NCI-H446 (cell line): ENCODE measurements at places on chromosomes 2 and 18.

- DNase-seq = no peak
These were observed 25.6 kb downstream of the HADHB start for GRCh38 chr2:26270373-26270772.

- DNase-seq = no peak
These were observed 60.6 kb upstream of the CUL3 start for GRCh38 chr2:224645722-224646121.

DNA sequence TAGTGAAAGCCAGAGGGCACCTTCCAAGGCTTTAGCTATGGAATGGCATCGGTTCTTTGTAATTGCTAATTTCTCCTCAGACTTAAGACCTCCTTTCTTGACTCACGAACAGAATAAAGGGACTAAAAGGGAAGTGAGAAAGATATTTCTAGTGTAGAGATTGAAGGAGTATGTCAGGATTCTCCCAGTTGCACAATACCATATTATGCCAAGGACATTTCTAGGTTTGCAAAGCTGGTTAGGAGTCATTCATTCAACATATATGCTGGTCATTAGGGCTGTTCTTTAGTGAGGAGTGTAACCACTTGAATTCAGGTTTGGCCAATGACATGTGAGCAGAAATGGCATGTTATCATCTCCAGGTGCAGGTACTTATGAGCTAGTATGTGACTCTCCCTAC lies 7.4 kb downstream of the REEP1 start:
- no peak for DNase-seq

GRCh38 chr2:61233581-61233980 lies 71.6 kb downstream of the C2orf74 start:
- DNase-seq = no peak

DNA sequence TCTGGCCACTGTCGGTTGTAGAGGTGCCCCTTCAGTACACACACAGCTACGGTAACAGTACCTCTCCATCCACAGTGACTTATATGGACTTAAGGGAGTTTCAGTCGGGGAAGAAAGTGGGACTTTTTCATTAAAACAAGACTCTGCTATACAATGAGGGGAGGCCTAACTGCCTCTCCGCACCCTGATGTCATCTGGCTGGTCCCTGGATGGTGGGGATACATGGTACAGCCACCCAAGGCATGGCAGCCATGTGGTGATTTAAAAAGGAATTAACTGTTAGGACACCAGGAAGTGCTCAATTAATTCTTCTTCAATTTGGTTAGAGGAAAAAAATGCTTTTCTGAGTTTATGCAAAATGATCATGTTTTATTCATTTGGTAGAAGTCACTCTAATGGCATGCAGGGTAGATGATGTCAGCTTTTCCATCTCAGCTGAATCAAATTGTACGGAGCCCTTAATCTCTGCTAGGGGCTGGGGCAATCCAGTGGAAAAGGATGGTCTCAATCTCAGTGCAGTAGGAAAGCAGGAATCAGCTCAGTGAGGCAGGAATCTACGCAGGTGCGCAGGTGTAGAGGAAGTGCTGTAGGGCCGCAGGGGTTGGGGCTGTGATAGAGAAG lies 243.9 kb downstream of the PRKCE start:
- no peak for DNase-seq

DNA sequence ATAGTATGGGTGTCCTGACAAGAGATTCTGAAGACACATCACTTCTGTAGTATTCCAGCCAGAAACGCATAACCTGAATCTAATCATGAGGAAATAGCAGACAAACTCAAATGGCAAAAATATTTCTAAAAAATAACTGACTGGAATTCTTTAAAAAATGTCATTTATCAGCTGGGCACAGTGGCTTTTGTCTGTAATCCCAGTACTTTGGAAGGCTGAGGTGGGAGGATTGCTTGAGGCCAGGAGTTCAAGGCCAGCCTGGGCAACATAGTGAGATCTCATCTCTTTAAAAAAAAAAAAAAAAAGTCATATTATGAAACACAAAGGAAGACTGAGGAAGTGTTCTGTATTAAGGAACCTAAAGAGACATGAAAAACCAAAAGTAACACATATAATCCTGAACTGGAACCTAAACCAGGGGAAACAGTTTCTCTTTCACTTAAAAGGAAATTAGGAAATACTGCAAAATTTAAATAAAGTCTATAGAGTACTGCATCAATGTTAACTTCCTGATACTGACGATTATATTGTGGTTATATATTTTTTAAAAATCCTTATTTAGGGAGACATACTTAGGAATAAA lies 29.9 kb downstream of the SESTD1 start:
- DNase-seq = no peak

DNA sequence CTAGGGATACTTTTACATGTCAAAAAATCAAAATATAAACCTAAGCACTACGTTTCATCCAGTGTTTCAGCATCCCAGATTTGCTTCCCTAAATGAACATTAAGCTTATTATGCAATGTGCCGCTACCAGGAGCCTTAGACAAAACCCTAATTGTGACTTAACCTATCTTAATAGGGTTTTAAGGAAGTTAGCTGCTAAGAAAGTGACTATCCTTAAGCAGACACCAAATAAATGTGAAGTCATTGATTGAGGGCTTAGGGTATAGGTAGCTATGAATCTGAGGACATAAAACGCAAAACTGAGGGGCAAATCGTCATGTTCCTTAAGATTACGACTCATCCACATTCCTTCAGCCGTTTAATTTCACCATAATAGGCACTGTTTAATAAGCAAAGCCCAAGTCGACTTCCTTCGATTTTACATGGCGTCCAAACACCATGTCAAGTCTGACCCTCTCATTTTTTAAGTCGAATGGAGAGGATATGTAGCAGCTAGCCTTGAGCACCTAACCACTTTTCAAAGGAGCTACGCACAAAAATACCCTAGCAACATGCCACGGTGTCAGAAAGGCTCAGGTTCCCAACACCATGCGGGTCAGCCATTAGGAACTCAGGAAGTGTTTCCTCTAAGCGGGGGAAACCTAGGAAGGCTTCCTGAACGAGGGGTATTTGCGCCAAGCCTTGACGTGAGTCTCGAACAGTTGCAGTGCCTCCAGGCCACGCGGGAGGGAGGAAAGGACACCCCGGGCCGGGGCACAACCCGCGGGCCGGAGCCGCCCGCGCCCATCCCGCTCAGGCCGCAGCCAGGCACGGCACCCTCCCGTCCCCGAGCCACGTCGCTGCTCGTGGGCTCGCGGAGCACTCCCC lies 1.0 kb downstream of the HDLBP start:
- DNase-seq = no peak

DNA sequence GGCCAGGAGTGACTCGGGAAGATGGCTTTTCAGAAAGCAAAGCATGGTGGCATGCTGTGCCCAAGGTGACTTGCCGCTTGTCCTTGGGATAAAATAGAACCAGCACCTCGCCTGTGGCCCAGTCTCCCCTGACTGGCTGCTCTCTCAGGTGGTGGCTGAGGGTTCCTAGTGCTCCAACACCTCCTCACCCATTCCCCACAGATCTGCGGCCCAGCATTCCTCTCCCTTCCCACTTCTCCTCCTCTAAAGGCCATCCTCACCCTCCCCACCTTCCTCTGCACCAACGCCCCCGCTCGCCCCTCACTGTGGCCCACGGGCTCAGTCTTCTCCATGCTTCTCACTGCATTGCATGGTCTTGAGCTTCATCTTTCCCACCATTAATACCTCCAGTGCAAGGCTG lies 132.4 kb downstream of the PXDN start:
- no peak for DNase-seq

GRCh38 chr2:62467100-62467474 lies 38.9 kb downstream of the TMEM17 start:
- DNase-seq = no peak

GRCh38 chr2:44063033-44063432 lies 67.2 kb upstream of the LRPPRC start:
- DNase-seq = no peak

GRCh38 chr2:26034637-26034992 lies 731 bp downstream of the RAB10 start:
- DNase-seq = no peak

DNA sequence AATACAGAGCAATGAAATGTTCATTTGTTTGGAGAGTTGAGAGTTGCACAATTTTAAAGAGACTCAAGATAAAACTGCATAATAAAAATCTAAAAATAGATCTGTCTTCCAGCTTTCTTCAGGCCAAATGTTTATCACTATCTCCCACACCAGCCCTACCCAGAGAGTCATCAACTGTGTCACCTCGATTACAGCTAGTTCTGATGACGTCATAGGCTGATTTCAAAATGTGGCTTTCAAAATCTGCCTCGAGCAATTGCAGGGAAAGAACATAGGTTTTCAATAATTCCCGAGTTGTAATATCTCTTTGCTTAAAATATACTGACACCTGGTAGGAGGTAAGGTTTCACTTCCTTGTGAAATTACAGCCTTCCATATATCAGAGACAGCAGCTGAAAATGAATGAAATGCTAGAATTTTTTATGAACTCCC lies 677.6 kb upstream of the ID2 start:
- DNase-seq = no peak

DNA sequence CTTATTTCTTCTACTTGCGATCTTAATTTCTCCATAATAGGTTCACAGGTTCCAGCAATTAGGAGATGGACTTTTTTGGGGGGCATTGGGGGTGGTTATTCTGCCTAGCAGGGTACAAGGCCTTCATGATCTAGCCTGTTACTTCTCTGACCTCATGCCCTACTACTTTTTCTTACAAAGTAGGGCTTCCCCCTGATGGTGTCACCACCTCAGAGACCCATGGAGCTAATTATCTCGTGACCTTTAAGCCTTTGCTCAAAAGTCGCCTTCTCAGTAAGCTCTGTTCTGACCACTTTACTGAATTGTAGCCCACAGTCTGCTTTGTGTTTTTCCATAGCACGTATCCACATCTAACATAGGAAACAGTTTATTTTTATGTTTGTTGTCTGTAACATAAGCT lies 458.0 kb downstream of the PARD3B start:
- DNase-seq = no peak

GRCh38 chr2:30705711-30706533 lies 101.3 kb downstream of the CAPN13 start:
- DNase-seq = no peak

- DNase-seq = no peak
These were observed 620.2 kb upstream of the NETO1 start for GRCh38 chr18:73487966-73488365.

- DNase-seq = no peak
These were observed 200.7 kb downstream of the SOCS6 start for GRCh38 chr18:70489571-70489970.

DNA sequence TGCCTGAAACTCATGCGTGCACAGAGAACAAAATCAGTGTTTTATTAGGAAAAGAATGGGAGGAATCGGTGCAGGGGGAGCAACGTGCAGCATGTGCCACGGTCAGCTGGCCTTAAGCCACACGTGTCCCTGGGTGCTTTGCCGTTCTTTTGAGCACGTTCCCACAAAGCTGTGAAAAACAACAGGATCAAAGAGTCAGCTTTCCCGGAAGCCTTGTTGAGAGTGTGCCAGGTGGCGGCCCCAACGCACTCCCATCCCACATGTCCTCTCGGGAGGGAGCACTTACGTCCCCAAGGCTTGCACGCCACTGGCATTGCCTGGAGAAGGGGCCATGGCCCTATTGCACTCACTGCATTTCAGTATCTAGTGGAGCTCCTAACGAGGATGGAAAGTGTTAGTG lies 511.2 kb downstream of the EIPR1 start:
- DNase-seq = no peak

- no peak for DNase-seq
These were observed 46.9 kb downstream of the CABYR start for GRCh38 chr18:24185805-24186204.

- no peak for DNase-seq
These were observed 157.9 kb downstream of the ASB1 start for GRCh38 chr2:238584617-238585016.

DNA sequence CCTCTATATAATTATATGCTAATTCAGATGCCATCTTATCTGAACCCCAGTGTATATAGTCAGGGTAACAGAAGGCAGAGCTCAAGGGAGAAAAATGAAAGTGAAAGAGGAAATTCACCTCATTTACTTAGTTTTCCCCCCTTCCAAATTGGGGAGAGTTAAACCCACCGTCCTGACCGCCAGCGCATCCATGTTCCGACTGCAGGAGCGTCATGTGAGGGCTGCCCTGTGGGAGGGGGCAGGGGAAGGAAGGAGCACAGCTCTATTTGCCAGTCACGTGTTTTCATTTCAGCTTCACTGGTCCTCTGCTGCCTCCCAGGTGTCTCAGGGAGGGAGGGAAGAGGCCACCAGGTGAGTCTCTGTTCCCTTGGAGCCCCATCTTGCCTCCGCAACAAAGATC lies 13.2 kb downstream of the CNNM4 start:
- no peak for DNase-seq
